ENCODE measurements at places on chromosomes 3 and 15.
A peak's percentile ranks its signal among the peaks of the same experiment; 100 is the strongest.

- DNase-seq: no peak
Measured at GRCh38 chr3:33833408-33834095, 35.1 kb downstream of the PDCD6IP start.

GRCh38 chr3:122092460-122093165 lies 37.5 kb downstream of the CD86 start:
- peak; percentile 38 for DNase-seq

DNA sequence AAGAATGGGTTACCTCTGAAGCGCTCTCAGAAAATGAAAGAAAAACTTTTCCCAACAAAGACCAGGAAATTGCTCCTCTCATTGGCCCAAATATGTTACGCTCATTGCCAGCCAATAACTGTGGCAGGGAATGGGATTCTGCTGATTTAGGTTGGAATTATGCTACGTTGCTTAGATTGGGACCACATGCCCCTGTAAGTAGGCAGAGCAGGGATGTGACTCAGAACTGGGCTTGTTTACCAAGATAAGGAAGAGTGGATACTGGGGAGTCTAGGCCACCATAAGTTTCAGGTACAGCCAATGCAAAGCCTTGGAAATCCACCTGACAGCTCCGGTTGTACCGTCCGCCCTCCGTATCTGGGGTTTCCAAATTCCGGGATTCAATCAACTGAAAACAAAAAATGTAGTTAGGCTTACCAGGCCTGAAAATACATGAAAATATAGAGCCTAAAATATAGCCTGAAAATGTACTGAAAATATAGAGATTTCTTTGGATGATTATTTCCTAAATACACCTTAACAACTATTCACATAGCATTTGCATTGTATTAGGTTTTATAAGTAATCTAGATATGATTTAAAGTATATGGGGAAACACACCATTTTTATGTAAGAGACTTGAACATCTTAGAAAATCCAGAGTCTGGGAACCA lies 1.5 kb upstream of the TCF12 start:
- DNase-seq: no peak

GRCh38 chr3:128605091-128606046 lies 45.2 kb downstream of the RPN1 start:
- DNase-seq: no peak
